ENCODE measurements at places on chromosomes 2 and 18.

GRCh38 chr2:210833403-210833802, 277.0 kb downstream of the CPS1 start:
- DNase-seq = no peak

DNA sequence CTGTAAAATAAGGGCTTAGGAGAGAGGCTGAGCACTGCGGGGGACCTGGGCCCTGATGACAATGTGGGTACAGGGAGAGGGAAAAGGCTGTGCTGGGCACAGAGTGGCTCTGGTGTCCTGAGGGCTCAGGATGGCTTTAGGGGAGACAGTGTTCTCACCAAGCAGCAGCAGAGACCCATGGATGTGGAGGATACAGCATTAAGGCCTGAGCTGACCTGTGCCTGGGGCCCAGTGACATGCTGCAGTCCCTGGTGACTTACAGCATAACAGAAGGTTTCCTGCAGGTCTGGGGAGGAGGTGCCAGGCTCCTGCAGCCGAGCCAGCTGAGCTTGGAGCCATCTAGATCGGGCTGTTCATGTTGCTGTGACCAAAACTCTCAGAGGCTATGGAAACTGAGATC, 191.3 kb upstream of the SMAD2 start:
- no peak for DNase-seq

GRCh38 chr2:25234738-25235137, 66.4 kb upstream of the POMC start:
- DNase-seq = no peak

GRCh38 chr2:229566370-229566769, 148.0 kb downstream of the DNER start:
- DNase-seq = no peak

GRCh38 chr2:13106302-13106701, 389.6 kb downstream of the TRIB2 start:
- DNase-seq = no peak

DNA sequence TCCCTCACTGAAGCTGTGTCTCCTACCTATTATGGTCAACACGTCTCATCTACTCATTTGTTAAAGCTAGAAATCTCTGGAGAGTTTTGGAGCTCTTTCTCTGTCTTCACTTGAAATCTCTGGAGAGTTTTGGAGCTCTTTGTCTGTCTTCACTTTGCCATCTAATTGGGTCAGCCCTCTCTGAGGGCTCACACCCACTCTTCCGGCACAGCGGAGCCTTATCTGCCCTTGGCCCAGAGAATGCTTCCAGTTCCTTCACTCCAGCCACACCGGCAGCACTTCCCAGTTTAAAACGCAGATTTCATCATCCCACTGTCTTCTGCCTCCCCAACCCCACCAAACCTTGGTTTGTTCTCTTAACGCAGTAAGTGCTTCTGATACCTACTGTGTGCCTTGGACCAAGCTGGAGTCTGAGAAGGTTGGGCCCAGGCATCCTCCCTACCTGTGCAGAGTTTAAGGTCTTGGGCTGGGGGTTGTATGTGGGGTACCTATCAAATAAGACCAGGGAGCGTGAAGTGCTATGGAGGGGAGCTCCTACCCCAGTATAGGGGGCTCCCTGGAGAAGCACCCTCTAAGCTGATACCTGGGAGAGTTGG, 5.0 kb downstream of the HPCAL1 start:
- DNase-seq = no peak

GRCh38 chr2:149170911-149171310, 132.4 kb downstream of the LYPD6B start:
- no peak for DNase-seq

- DNase-seq = peak; percentile 39
Observed at GRCh38 chr2:109497911-109498870, 115.6 kb downstream of the SEPTIN10 start.

DNA sequence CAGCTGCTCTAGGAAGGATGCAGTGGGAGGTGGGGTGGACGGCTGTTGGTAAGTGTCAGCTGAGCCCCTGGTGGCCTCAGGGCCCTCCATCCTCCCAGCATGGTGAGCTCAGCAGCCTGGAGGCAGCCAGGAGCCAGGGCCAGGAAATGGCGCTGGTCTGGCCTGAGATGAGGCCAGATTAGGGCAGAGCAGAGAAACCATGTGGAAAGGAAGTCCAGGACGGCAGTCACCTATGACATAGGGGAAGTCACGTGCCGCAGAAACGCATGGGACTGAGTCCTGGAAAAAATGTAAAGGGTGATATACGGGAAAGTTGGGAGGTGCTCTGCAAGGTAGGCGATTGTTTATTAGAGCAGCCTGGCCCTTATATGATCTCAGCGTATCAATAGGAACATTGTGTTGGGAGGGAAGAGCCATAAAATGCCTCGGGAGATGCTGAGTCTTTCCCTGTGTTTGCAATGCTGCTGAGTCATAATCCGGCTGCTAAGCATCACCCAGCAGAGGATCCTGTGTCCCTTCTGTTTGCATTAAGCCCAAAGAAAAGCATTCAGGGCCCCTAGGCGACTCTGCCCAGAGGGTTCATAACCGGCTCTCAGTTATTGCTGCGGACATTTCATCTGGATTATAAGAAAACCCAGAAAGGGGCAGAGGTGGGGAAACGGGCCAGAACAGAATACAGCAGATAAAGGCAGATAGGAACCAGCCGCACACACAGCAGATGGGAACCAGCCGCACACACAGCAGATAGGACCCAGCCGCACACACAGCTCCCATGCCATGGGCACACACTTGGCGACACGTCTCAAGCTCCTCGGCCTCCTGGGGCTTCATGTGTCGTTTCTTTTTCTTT, 30.3 kb upstream of the B3GNT7 start:
- DNase-seq = no peak

DNA sequence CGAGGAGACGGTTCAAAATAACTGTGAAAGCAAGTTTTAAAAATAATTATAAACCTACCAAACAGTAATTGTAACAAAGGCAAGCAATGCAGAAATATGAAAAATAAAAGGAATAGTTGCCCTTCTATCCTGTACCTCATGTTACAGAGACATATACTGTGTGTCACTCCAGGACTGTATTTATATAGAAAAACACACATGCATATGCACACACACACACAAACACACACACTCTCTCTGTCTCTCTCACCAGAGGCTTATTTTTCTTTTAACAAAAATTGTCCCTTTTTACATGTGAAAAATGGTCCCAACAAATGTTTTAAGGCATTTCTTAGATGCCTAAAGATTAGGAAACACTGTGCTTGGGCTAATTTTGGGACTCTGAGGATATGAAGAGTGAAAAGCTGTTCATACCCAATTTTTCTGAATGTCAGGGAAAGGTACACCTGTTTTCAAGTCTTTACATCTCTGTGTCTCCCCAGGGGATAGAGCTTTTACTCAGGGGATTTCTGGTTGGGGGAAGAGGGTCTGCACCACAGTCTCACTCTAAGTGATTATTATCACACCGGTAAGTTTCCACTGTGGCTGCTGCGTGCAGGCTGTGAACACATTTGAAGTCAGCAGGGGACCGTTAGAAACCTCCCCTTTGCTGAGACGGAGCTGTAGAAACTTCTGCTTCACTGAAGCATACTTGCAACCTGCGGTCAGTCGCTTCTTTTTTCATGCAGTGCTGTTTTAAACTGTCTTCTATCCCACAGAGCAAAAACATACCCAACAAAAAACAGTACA, 51.4 kb upstream of the SPAG16 start:
- DNase-seq = no peak

DNA sequence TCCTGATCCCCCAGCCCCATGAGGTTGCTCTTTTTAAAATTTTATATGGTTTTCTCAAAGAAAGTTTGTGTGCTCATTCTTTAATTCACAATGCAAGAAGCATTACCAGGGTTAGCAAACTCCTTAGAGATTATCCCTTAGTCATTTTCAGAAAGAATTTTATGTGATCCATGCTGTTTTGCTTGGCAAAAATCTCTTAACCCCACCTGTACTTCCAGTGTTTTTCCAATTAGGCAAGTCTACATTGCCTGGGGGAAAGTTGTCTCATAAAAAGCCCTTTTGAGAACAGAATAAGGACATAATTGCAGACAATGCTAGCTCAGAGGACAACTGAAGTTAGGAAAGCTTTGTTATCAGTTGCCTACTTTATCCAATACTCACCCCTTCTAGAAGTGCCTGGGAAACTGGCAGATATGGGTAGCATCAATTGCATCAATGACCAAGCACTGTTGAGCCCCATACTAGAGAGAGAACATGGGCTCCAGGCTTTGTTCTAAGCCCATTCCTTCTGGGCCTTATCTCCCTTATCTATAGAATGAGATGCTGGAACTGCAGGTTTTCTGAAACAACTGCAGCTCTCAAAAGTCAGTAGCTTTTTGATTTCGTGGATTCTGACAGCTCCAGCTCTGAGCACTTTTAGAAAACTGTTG, 265.9 kb upstream of the SPHKAP start:
- peak; percentile 79 for DNase-seq

- no peak for DNase-seq
Observed at GRCh38 chr18:71212222-71212621, 923.4 kb downstream of the SOCS6 start.

Measured in DMS79 treated with DMSO at 0.1 percent for 48 hours (cell line).